GM23248 (cell line): ENCODE measurements at places on chromosomes 16 and 17. TPM values are rescaled to one million over a fixed set of nuclear protein-coding genes. Genes with fewer than 3 reads are reported as not detected.

The KCNH4 gene
- not detected in 2 replicates for total RNA-seq

The TP53TG3F gene
- total RNA-seq = not detected in 2 replicates

The CXCL16 gene
- total RNA-seq = 1.6 and 2.5 TPM in 2 replicates

DNA sequence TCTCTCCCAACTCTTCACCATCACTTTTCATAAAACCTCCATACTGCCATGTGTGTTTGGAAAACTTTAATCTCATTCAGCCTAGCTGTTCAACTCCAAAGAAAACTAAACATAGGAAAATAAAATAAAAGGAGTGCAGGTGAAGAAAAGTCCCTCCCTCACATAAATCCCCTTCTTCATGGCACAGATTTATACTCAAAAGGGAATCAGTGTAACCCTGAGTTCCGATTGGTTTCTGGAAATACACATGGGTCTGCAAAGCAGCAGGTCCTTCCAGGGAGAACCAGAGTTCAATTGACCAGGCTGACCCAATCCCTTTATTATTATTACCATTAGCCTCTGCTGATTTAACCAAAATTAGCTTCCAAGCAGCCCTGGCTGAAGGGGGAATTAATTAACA, 8.9 kb upstream of the HOXB2 start:
- DNase-seq = no peak

GRCh38 chr17:21564262-21564661, 128.1 kb upstream of the KCNJ18 start:
- DNase-seq = no peak

GRCh38 chr16:58535100-58535499, 19.8 kb downstream of the SETD6 start:
- DNase-seq = no peak

DNA sequence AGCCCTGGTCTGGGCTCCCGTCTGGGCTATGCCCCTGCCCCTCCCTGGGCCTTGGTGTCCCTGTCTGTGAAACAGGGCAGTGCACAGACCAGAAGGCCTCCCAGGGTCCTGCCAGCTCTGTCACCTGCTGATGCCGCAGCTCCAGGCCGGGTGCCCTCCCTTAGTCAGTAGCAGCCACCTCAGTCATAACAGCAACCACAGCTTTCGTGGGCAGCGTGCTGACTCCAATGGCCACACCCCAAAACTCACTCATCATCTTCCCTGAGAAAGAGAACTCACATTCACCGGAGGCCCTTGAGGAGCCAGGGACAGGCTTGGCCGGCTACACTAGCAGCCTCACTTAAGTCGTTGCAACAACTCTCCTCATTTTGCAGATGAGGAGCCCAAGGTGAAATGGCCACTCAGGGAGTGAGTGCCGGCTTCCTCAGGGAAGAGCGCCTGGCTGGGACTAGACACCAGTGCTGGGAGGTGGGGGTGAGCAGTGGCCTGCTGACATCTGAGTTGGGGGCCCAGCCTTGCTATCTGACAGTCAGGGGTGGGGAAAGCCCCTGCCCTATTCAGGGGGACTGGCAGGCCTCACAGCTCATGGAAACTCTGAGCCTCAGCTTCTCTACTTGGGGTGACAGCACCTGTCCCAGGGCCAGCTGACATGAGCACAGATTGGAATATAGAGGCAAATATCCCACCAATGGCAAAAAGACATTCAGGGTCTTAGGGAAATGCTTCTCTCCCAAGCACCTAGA, 22.6 kb downstream of the SLC5A10 start:
- DNase-seq = peak; percentile 85

- DNase-seq = peak; percentile 74
Measured at GRCh38 chr17:42525221-42525620, 10.8 kb upstream of the NAGLU start.

- DNase-seq = no peak
Measured at GRCh38 chr16:27526180-27526579, 23.5 kb downstream of the GTF3C1 start.

DNA sequence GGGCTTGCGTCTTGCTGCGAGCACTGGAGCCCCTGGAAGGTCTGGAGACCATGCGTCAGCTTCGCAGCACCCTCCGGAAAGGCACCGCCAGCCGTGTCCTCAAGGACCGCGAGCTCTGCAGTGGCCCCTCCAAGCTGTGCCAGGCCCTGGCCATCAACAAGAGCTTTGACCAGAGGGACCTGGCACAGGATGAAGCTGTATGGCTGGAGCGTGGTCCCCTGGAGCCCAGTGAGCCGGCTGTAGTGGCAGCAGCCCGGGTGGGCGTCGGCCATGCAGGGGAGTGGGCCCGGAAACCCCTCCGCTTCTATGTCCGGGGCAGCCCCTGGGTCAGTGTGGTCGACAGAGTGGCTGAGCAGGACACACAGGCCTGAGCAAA, 7.4 kb downstream of the MPG start:
- DNase-seq = no peak

- no peak for DNase-seq
Measured at GRCh38 chr17:63181856-63182255, 215.8 kb downstream of the TANC2 start.

- no peak for DNase-seq
Measured at GRCh38 chr16:72924537-72924926, 123.4 kb downstream of the ZFHX3 start.

GRCh38 chr16:89593841-89594240, 18.3 kb downstream of the CPNE7 start:
- no peak for DNase-seq

DNA sequence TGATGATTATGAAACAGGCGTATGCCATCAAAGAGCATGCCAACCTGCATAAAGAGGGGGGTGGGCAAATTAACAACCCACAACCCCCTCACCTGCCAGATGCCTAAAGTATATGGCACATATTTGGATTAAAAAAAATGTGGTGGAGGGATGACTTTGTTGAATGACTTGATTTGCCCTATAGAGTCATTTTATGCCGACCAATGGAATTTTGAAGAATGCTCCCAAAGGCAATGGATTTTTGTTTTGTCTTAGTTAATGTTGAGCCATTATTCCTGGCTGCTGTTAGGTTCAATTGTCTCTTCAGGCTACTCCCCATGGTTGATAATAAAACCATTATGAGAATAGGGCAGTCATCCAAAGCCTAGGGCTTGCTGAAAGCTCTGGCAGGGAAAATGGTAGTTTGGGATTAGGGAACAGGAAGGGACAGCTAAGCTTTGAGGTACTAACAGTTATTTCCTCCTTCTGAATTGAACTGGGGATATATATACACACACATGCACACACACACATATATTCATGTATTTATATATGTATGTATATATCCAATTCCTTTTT, 5.8 kb upstream of the CHCT1 start:
- DNase-seq = no peak

DNA sequence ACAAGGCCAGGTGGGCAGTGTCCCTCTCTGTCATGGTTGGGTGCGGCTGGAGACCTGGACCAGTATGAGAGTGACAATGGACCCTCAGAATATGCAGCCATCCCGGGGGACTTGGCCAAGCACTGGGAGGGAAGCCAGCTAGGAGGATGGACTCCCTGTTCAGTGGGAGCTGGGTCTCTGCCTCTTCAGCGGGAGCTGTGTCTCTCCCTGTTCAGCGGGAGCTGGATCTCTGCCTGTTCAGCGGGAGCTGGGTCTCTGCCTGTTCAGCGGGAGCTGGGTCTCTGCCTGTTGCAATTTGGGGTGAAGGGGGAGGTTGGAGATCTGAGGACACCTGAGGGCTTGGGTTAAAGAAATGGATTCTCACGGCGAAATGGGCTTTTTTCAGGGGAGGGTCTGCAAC, 3.8 kb upstream of the PRSS33 start:
- no peak for DNase-seq

GRCh38 chr17:78933959-78934568, 8.9 kb upstream of the TIMP2 start:
- peak; percentile 97 for DNase-seq
